ENCODE measurements at places on chromosomes 12 and 14.

GRCh38 chr12:76674669-76675315 is 89.1 kb upstream of the ZDHHC17 start:
- peaks cover 3% of the 10 kb centered on the region for H3K4me1 ChIP-seq
- H3K36me3 ChIP-seq, result no peaks in the 10 kb centered on the region
- no peak overlapping the region for H3K27ac ChIP-seq
- DNase-seq, result no peak
- H3K27me3 ChIP-seq, result no peaks in the 10 kb centered on the region

DNA sequence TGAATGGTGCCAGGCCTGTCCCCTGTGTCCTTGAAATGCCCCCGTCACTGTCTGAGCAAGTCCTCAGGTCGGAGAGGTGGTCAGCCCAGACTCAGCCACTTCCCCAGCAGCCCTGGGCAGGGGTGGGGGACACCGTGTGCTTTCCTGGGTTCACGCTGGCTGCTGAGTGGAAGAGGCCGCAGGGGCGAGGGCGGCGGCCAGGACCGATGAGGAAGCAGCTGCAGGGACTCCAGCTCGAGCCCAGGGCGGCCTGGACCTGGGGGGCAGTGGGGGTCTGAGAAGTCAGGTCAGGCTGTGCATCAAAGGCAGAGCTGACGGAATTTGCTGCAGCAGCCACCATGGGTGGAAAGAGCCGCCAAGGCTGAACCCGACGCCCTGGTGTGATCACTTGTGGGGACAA is 28.4 kb downstream of the NOC4L start:
- no peak overlapping the region for H3K27ac ChIP-seq
- peaks cover 12% of the 10 kb centered on the region for H3K27me3 ChIP-seq
- H3K36me3 ChIP-seq, result no peaks in the 10 kb centered on the region
- no peak overlapping the region for H3K4me3 ChIP-seq
- H3K4me1 ChIP-seq, result peaks cover 10% of the 10 kb centered on the region

DNA sequence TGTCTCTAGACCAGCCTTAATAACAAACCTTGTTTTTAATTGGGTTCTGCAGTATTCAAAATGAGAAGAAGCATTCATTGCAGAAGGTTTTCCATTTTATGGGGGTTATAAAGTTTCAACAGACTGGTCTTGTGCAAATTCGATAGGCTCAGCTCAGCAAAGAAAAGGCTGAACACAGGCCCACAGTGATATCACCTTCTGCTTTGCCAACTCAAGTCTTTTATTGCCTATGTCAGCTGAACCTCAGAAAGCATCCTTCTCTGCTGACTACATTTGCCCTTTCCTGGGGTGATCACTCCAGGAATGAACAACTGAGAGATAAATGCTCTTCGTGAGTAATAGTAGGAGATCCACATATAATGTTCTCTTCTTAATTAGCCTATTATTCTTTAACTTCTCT is 134.5 kb upstream of the CCDC175 start:
- H3K36me3 ChIP-seq, result no peaks in the 10 kb centered on the region
- H3K27me3 ChIP-seq, result no peaks in the 10 kb centered on the region
- H3K27ac ChIP-seq, result no peak overlapping the region
- no peak for DNase-seq
- no peak overlapping the region for H3K4me3 ChIP-seq
- no peaks in the 10 kb centered on the region for H3K4me1 ChIP-seq

DNA sequence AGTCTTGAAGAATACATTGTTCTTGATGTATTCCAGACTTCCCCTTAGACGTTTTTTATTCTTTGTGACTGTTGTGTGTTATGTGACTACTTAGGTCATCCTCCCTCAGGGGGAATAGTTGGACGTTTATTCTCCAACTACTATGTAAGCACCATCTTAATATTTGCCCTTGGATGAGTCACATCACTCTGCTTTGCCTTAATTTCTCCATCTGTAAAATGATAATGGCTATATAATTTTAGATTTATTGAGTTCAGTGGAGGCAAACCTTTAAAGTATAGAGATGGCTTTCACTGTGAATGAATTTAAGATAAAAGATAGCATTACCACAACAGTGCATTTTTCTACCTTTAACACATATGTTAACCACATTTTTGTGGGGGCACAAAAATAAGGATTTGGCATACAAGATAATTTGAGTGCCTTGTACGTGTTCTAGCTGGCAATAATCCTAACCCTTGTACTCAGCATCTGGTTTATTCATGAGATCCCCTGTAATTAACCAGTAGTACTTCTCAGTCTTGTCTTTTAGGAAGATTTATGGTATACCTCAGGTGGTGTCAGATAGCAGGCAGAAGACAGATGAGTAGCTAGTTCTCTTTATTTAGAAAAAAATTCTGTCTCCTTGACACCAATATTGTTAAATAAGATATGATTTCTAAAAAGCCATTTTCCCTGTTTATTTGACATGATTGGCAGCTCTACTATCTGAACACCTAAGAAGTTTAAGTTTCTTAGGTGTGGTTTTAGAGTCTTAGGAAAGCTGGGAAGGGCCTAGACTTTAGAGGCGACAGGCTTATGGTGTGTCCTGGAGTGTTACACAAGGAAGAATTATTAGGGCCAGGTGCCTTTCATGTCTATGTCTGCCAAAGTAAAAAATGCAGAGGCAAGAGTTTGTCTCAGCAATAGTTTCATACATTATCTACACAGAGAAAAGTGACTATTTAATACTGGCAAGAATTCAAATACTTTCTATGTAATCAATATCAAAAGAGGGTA is 152.3 kb downstream of the RAD51B start:
- no peaks in the 10 kb centered on the region for H3K4me1 ChIP-seq
- DNase-seq, result peak; percentile 66
- no peaks in the 10 kb centered on the region for H3K36me3 ChIP-seq

DNA sequence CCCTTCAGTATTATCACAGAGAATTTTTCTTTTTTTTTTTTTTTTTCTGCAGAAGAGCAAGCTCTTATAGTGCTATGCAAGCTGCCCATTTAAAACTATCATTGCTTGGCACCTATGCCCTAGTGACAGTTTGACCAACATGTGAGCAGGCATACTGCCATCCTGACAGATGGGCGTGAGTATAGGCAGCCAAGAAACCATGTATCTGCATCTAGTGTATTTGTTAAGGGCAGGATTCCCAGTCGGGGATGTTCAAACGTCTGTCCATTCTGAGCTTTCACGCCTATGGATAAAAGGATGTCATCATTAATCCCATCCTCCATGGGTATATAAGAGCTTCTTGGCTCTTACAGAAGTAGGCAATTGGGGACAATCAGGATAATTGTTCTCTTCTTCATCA is 8.8 kb downstream of the VRK1 start:
- H3K4me3 ChIP-seq, result no peak overlapping the region
- H3K4me1 ChIP-seq, result no peaks in the 10 kb centered on the region
- no peak for DNase-seq
- H3K27ac ChIP-seq, result no peak overlapping the region

- no peak for DNase-seq
- no peaks in the 10 kb centered on the region for H3K4me1 ChIP-seq
- no peak overlapping the region for H3K4me3 ChIP-seq
- H3K27ac ChIP-seq, result no peak overlapping the region
- peaks cover 54% of the 10 kb centered on the region for H3K27me3 ChIP-seq
Observed at GRCh38 chr12:117100251-117100650, 1.0 kb upstream of the TESC start.

GRCh38 chr14:99951085-99951484 is 114.1 kb upstream of the EVL start:
- no peak overlapping the region for H3K27ac ChIP-seq
- H3K4me3 ChIP-seq, result no peak overlapping the region

DNA sequence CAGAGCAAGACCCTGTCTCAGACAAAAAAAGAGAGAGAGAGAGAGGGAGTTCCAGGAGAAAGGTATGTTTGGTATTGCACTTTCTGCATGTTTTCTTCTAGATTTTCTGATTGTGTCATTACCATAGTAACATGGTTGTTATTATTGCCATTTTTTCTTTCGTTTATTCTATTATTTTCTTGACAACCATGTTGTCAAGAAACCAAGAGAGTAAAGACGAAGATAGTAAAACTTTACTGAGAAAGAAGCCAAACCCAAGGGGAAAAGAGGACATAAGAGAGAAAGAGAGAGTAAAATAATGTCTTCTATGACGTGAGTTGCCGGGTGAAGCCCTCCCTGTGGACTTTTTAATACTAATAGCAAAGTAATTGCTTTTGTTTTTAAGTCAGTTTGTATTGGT is 1186.0 kb upstream of the SEL1L start:
- DNase-seq, result no peak
- no peaks in the 10 kb centered on the region for H3K36me3 ChIP-seq
- H3K27me3 ChIP-seq, result no peaks in the 10 kb centered on the region
- H3K4me3 ChIP-seq, result no peak overlapping the region

DNA sequence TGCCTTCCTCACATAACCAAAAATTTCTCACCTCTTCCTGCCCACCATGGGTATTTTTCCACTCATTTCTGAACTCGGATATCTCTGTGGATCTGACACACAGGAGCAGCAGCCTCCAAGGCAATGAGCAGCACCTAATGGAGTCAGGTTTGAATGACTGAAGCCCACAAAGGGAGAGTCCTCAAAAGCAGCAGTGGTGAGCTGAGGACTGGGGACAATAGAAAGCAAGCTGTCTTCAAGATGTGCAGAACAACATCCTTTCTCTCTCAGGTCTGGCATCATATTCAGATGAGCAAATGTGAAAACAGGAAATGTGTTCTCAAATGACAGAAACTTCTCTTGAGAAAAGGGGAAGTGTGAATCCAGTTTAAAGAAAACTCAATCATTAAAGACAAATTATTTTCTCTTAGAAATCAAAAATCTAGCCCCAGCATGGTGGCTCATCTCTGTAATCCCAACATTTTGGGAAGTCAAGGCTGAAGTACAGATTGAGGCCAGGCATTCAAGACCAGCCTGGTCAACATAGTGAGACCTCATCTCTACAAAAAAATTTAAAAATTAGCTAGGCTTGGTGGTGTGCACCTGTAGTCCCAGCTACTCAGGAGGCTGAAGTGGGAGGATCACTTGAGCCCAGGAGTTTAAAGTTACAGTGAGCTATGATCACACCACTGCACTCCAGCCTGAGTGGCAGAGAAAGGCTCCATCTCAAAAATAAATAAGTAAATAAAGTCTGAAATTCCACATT is 54.2 kb downstream of the C12orf42 start:
- no peak overlapping the region for H3K27ac ChIP-seq
- no peak for DNase-seq
- no peaks in the 10 kb centered on the region for H3K36me3 ChIP-seq
- no peaks in the 10 kb centered on the region for H3K27me3 ChIP-seq
- no peak overlapping the region for H3K4me3 ChIP-seq

DNA sequence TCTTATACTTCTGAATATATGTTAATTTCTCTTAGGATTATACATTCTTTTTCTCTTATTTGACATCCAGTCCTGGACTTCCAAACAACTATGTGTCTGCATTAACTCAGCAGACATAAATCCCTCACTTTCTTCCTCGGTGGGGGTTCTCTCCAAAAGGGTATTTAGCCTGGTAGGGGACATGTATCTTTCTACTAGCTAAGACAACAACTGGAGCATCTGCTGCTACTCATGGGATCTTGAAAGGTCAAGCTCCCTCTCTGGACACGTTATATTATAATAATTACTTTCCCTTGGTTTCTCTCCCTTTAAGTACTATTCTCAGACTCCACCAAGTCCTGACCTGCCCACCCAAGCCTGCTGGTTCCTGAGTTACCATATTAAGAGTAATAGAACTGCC is 983.7 kb upstream of the FLRT2 start:
- no peaks in the 10 kb centered on the region for H3K4me1 ChIP-seq
- H3K27ac ChIP-seq, result no peak overlapping the region
- H3K4me3 ChIP-seq, result no peak overlapping the region
- no peak for DNase-seq

GRCh38 chr14:99247101-99247729 is 24.8 kb downstream of the BCL11B start:
- no peak overlapping the region for H3K27ac ChIP-seq
- DNase-seq, result no peak
- H3K36me3 ChIP-seq, result no peaks in the 10 kb centered on the region

GRCh38 chr14:65803885-65804284 is 391.4 kb downstream of the FUT8 start:
- peaks cover 10% of the 10 kb centered on the region for H3K27me3 ChIP-seq
- no peak overlapping the region for H3K27ac ChIP-seq
- H3K36me3 ChIP-seq, result no peaks in the 10 kb centered on the region
- DNase-seq, result no peak
- no peaks in the 10 kb centered on the region for H3K4me1 ChIP-seq
- no peak overlapping the region for H3K4me3 ChIP-seq

DNA sequence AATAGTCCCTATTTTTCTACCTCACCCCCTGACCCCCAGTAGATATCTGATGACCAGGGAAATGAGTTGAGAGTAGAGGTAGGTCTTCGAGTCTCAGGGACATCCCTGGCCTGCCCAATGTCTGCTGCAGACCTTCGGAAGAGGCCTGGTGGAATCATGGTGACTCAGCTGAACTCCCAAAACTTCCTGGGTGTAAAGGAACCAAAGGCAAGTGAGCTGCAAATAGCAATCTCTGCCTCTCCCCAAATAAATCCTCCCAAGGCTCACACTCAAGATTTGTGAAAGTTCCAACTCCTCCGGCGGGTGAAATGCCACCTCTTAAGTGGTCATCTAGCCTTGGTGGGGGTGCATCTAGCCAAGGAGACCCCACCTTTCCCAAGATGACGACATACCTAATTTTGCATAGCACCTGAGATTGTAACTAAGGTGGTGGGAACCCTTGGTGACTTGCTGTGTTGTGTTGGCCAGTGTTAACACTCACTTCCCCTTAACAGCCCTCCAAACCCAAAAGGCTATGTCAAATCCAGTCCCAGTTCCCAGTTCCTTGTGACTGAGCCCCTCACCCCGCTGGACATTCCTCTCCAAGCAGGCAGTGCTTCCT is 6.3 kb downstream of the ZFP36L1 start:
- DNase-seq, result peak; percentile 74
- H3K4me1 ChIP-seq, result peaks cover 51% of the 10 kb centered on the region
- no peaks in the 10 kb centered on the region for H3K27me3 ChIP-seq
- H3K36me3 ChIP-seq, result peaks cover 12% of the 10 kb centered on the region
- H3K27ac ChIP-seq, result peak overlapping the region; percentile 84
- no peak overlapping the region for H3K4me3 ChIP-seq

- H3K4me3 ChIP-seq, result no peak overlapping the region
- peaks cover 17% of the 10 kb centered on the region for H3K4me1 ChIP-seq
- H3K27ac ChIP-seq, result no peak overlapping the region
- DNase-seq, result no peak
- peaks cover 7% of the 10 kb centered on the region for H3K27me3 ChIP-seq
Observed at GRCh38 chr14:93987376-93987775, 9.7 kb upstream of the CCDC197 start.

GRCh38 chr14:80764921-80765507 is 176.5 kb downstream of the CEP128 start:
- no peaks in the 10 kb centered on the region for H3K36me3 ChIP-seq
- no peak overlapping the region for H3K4me3 ChIP-seq
- H3K27me3 ChIP-seq, result no peaks in the 10 kb centered on the region
- no peaks in the 10 kb centered on the region for H3K4me1 ChIP-seq
- no peak for DNase-seq

DNA sequence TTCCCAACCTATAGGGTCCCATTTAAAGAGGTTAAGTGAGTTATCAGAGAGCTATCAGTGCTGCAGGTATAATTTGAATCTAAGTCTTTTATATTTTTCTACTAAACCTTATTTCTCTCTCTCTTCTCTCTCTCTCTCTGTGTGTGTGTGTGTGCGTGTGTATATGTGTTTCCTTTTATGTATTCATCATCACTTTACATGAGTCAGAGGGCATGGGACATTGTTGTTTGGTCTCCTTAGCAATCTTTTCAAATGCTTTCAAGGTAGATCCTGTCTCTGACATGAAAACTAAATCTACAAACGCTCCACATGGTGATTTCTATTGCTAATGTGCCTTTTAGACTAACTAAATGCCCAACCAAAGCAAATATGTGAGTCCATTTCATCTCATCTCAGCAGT is 459.7 kb downstream of the BTG1 start:
- peak; percentile 61 for DNase-seq
- H3K36me3 ChIP-seq, result no peaks in the 10 kb centered on the region
- no peak overlapping the region for H3K4me3 ChIP-seq
- no peak overlapping the region for H3K27ac ChIP-seq
- H3K27me3 ChIP-seq, result no peaks in the 10 kb centered on the region
